ENCODE measurements at places on chromosomes 5 and 9. TPM values are rescaled to one million over a fixed set of nuclear protein-coding genes. Genes with fewer than 3 reads are reported as not detected.

The SPOCK1 gene
- total RNA-seq: 2.3 TPM

The DAP gene
- total RNA-seq: 125 TPM

The ARL10 gene
- 1.8 TPM for total RNA-seq

The WDR31 gene
- total RNA-seq: 3.0 TPM

The OCLN gene
- 127 TPM for total RNA-seq

The KLHL3 gene
- total RNA-seq: 5.8 TPM

The ACTBL2 gene
- total RNA-seq: not detected

The MYMK gene
- not detected for total RNA-seq

The SGTB gene
- 2.1 TPM for total RNA-seq

The SLC38A9 gene
- total RNA-seq: 28.1 TPM

The CNTNAP3 gene
- total RNA-seq: 2.3 TPM

The NEUROG1 gene
- not detected for total RNA-seq

The DIMT1 gene
- 10.0 TPM for total RNA-seq
